ENCODE measurements at places on chromosomes 11 and 22. TPM values are rescaled to one million over a fixed set of nuclear protein-coding genes. Genes with fewer than 3 reads are reported as not detected.

DNA sequence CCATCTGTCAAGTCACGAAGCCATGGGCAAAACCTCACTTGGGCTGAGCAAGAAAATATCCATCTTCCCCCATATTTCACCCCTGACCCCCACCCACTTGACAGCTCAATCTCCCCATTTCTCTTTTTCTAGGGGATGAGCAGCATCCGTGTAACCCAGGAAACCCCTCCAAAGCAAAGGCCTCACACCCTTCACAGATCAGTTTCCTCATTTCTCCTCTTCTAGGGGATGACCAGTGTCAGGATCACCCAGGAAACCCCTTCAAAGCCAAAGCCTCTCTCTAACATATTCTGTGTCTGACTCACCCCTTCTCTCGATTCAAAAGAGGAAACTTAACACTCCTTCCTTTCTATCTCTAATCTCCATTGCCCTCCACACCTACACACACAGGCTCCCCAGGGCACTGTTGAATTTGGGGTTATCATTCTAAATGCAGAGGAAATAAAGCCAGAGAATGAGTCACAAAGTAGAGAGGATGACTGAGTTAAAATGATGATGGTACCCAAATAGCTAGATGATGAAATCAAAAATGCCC is 439.7 kb downstream of the BUD13 start:
- DNase-seq, result no peak

The SLC22A25 gene
- not detected for total RNA-seq

GRCh38 chr22:19733755-19734154 is 10.4 kb downstream of the GP1BB start:
- DNase-seq, result no peak

The CYTH4 gene
- not detected for total RNA-seq

GRCh38 chr11:107563702-107564101 is 1.8 kb downstream of the ALKBH8 start:
- DNase-seq, result peak; percentile 68

DNA sequence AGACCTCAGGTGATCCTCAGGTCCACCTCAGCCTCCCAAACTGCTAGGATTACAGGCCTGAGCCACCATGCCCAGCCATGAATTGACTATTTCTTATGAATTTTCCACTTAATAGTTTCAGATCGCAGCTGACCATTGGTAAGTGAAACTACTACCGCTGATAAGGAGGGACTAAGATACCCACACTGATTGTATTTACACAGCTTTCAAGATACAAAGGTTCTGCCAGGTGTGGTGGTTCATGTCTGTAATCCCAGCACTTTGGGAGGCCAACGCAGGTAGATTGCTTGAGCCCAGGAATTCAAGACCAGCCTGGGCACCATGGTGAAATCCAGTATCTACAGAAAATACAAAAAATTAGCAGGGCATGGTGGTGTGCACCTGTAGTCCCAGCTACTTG is 3.9 kb downstream of the CHEK2 start:
- no peak for DNase-seq

The TRIM6 gene
- total RNA-seq, result 4.7 TPM

DNA sequence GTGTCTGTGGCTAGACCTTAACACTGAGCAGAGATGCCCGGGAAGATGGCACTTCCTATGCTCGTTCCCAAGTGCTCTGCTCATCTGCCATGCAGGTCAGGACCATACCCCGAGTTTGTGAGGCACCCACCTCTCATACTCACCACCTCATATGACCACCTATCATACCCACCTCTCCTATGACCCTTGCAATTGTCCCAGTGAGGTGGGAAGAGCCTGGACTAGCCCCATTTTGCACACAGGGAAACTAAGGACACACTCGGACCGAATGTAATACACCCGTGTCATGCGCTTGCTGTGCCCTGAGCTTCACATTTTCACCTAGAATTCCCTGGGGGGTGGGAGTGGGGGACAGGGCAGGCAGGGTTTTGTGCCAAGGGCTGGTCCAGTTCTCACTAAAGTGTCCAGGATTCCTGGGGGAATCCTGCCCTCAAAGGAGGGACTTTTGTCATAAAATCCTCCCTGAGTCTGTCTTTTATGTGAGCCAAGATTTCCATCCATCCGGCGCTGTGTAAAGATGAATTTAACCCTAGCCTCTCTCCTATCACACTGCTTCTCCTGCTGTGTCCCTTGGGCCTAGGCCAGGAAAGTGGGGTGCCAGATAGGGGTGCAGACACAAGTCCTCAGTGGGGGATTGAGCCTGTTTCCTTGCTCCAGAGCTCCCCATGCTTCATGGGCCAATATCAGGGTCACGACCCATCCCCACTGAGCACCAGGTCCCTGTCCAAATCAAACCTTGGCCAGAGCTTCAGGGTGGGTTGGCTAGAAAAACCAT is 20.0 kb downstream of the TPBGL start:
- no peak for DNase-seq

GRCh38 chr22:29524442-29525191 is 28.9 kb downstream of the THOC5 start:
- peak; percentile 27 for DNase-seq

- DNase-seq, result no peak
Measured at GRCh38 chr11:109707411-109707810, 285.4 kb downstream of the C11orf87 start.

- DNase-seq, result no peak
Measured at GRCh38 chr22:20472629-20473442, 22.8 kb downstream of the KLHL22 start.

GRCh38 chr11:92324890-92325289 is 100.3 kb downstream of the FAT3 start:
- DNase-seq, result no peak

DNA sequence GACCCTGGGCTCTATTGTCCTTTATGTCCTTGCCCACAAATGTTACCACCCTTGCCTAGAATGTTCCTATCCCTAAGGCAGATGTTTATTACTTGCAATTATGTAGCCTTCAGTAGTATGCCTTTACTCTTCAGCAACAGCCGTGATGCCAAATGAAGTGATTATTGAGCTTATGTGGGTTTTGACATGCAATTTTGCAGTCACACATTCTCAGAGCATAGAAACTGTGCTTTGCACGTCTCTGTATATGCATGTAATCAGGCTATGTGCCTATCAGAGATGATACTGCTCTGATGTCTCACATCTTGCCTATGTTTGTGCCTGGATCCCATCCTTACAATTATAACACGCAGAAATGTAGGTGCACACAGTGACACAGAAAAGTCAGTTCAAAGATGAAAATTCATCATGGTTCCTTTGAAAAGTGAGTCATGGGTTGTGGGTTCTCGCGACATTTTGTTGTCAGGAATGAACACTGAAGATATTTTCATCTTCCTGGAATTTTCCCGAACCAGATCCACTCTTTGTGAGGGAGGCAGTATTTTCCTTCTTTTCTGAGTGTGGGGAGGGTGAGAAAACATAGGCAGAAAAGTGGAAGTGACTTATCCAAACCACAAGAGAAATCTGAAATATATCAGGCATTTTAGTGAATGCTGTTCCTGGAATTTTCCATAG is 81.1 kb downstream of the BMAL1 start:
- peak; percentile 48 for DNase-seq

The ANKRD42 gene
- 18.4 TPM for total RNA-seq

The PLEKHA7 gene
- total RNA-seq, result 0.24 TPM

- no peak for DNase-seq
Measured at GRCh38 chr11:95239871-95240649, 9.1 kb upstream of the SESN3 start.

DNA sequence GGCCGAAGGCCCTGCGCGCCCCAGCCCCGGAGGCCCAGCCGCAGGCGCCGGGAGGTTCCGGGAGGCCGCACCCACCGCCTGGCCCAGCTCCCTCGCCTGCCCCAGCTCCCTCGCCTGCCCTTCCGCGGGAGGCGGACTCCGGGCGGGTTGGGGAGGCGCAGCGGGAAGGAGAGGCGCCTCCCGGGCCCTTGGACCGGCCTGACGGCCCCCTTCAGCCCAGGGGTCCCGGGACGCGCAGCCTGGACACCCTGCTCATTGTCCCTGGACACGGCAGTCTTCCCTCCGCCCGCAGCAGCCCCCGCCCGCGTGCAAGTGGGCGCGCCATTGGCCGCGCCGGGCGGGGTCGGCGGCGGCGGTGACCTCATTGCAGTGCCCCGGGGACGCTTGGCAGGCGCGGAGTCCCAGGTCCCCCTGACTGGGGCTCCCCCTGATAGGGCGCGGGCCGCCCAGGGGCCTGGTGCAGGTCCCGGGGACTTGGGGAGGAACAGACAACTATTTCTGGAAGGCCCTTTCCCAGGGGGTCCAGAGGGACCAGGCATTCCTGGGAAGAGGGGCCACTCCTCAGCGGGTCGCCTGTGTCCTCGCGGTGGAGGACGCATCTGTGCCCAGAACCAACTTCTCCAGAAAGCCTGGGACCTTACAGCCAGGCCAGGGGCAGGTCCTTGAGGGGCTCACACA is 501 bp downstream of the CD151 start:
- DNase-seq, result no peak

GRCh38 chr11:14905104-14906033 is 13.3 kb upstream of the CYP2R1 start:
- DNase-seq, result no peak

DNA sequence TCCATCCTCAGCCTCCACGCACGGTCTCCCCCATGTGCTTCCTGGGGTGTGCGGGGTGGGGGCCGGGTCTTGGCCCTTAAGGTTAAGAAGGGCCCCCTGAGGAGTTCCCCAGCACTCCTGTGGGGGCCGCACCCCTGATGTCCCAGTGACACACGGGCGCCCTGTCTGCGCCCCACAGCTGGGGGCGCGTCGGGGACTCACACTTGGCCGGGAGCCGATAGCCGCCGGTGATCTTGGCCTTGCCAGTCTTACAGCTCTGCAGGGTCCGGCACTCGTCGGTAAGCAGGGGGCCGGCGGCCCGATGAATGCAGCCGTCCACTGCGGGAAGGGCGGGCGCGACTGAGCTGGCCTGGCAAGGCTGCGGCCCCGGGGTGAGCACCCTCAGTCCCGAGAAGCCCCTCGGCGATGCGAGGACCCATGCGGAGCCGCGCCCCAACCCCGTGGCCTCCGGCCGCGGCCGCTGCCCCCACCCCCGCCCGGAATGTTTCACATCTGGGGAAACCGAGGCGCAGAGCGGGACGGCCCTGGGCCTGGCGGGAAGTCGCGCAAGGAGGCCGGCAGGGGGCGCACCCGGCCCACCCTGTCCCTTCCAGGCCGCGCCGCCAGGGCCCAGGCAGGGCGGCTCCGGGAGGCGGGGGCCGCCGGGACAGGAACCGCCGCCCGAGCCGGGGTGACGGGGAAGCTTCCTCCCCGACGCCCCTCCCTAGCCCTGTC is 13.9 kb downstream of the OTUB1 start:
- DNase-seq, result peak; percentile 22

GRCh38 chr11:14118072-14118471 is 155.5 kb downstream of the SPON1 start:
- no peak for DNase-seq

The PIH1D2 gene
- total RNA-seq, result 0.94 TPM

GRCh38 chr11:1925373-1926155 is 6.1 kb downstream of the TNNT3 start:
- DNase-seq, result no peak

DNA sequence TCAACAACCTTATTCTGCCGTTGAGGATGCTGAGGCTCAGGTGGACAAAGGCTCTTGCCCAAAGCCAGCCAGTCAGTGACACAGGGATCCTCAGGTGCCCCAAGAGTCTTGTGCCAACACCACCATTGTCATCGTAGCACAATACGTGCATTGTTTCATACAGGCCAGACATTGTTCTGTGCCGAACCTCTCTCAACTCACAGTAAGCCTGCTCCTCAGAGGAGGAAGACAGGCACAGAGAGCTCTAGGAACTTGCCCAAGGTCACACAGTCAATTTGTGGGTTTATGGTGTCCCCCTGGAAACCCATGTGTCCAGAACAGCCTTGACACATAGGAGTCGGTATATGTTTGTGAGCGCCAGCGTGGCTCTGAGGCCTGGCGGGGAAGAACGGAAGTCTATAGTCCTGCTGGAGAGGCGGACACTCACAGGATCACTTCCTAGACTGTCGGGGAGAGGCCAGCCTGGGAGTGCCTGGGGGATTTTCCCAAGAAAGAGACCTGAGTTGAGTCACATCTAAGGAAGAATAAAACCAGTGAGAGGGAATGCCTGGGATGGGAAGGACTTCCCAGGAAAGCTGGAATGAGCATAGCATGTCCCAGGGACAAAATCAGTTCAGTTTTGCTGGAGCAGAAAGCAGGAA is 20.2 kb downstream of the LIF start:
- DNase-seq, result no peak
